ENCODE measurements at places on chromosomes 13 and 19.
A peak's percentile ranks its signal among the peaks of the same experiment; 100 is the strongest.

DNA sequence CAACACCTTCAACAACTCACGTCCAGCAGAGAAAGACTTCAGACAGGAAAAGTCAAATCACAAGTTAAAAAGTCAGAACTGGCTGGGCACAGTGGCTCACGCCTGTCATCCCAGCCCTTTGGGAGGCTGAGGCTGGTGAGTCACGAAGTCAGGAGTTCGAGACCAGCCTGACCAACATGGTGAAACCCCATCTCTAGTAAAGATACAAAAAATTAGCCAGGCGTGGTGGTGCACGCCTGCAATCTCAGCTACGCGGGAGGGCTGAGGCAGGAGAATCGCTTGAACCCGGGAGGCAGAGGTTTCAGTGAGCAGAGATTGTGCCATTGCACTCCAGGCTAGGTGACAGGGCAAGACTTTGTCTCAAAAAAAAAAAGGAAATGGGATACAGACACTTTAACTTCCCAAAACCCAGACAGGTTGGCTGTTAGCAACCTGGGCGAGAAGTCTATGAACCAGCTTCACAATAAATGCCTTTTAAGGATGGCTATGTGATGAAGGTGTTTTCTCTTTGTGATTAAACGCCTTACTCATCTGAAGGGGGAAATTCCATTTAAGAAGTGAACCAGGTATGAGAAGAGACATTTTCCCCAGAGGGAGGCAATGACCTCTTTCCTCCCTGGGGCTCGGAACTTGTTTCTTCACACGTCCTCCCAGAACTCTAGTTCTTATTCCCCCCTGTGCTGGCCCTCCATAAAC is 80.4 kb downstream of the INSR start:
- DNase-seq, result no peak

DNA sequence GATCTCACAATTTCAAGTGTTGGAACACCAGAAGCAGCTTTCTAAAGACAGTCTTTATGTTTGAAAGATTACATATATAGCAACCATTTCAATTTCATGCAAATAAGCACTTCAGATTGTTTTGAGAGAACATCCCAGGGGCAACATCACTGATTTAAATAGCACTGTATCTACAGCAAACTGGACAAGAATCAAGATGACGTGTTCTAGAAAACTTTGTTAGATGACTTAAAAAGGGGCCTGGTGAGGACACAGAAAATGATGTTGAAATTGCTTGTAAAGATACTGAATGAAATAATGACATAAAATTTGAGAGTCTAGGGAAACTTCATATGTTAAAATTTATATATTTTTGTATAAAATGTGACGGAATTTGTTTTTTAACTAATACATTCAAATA is 277.1 kb downstream of the KLF12 start:
- peak; percentile 2 for DNase-seq

GRCh38 chr13:46389457-46390451 is 2.7 kb upstream of the RUBCNL start:
- no peak for DNase-seq

- no peak for DNase-seq
Observed at GRCh38 chr13:113904411-113904810, 40.5 kb upstream of the GAS6 start.

DNA sequence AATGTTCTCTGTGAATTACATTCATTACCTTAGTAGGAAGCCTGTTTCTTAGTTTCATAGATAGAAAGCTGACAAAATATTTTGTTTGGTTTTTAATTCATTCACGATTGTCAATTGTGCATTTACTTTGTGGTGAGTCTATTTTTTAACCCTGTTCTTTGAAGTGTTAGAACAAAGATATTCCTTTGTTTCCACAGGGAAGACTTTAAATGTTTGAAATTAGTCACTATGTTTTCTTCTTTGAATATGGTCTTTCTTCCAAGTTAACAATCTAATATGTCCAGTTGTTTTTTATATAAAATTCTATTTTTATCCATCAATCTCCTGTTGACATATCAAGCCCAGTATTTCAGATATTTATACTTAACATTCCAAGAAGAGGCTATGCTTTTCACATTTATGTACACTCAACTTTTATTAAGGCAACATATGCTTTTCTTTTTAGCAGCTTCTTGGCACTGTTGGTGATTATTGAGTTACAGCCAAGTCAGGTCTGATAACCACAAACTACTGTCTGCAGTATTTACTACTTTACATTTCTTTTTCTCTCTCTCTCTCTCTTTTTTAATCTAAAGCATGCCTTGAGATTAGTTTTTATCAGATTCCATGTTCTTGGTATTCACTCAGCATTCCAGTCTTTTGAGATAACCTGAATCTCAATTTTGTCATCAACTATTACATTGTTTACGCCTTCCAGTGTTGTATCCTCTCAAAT is 812.8 kb upstream of the SLC10A2 start:
- no peak for DNase-seq

GRCh38 chr13:103788061-103788652 is 721.9 kb upstream of the SLC10A2 start:
- no peak for DNase-seq

DNA sequence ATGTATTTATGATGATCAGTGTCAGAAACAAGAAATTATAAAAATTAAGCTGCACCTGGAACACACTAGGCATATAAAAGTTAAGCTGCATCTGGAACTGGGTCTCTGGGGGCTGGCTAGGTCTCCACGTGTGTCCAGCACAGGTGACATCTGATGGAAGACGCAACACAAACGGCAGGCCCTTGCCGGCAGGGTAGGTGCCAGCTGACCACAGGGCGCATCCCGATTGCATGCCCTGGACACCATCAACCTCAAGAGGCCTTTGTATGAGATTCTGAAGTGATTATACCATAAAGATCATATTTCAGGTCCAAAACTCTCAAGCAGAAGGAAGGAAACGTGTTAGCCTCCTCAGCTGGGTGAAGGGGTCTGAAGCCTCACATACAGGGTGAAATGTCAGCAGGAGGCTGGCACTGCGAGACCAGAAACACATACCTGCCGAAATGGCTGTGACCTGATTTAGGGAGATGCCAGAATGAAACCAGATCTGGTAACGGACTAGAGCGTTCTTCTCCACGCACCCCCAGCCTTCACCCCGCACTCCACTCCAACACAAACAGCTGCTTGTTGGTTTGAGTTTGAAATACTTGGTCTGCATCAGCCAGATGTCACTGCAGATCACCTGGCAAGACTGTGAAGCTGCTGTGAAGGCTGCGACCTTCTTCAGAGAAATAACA is 37.3 kb downstream of the COL4A1 start:
- DNase-seq, result no peak

DNA sequence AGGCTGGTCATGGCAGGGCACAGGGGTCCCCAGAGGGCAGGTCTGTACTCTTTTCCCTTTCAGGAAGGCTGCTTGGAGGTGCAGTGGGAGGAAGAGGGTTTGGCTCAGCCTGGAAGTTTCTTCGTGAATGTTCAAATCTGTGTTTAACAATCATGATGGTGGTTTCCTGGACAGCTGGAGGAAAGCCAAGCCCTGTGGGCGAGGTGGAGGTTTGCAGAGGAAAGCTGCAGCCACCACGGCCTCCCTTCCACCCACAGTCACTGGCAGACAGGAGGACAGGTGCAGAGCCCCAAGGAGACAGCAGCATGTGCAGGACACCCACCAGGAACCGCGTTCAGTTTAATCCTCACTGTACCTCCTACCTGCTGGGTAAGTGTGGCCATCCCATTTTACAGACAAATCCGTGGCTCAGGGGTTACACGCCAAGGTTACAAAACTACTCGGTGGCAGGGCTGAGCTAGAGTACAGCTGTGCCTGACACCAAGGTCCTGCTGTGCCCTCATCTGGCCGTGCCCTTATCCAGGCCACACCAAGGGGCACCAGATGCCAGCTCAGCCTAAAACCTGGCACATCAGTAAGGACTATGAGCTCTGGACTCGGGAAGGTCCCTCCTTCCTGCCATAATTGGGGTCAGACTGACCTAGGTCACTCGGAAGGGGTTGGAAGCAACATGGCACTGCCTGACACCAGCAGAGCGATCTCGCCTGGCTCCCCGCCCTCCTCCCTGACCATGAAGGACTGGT is 34.1 kb downstream of the SUGP2 start:
- no peak for DNase-seq

- no peak for DNase-seq
Observed at GRCh38 chr19:1843646-1844394, 4.5 kb downstream of the REXO1 start.

DNA sequence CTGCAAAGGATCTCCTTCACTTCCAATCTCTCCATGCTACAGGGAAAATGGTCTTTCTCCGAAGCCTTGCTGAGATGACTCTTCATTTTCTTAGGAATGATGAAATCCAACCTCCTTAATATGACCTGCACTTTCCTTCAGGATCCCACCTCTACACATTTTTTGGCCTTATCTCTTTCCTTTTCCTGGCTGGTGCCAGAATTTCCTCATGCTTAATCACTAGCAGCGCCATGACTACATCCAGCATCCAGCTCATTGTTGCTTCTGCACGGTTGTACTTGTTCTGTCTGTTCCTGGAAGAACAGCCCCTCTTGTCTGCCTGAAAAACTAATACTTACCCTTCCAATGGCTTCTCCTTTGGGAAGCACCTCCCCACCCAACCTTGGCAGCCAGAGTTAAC is 68.4 kb downstream of the TEX26 start:
- DNase-seq, result no peak

DNA sequence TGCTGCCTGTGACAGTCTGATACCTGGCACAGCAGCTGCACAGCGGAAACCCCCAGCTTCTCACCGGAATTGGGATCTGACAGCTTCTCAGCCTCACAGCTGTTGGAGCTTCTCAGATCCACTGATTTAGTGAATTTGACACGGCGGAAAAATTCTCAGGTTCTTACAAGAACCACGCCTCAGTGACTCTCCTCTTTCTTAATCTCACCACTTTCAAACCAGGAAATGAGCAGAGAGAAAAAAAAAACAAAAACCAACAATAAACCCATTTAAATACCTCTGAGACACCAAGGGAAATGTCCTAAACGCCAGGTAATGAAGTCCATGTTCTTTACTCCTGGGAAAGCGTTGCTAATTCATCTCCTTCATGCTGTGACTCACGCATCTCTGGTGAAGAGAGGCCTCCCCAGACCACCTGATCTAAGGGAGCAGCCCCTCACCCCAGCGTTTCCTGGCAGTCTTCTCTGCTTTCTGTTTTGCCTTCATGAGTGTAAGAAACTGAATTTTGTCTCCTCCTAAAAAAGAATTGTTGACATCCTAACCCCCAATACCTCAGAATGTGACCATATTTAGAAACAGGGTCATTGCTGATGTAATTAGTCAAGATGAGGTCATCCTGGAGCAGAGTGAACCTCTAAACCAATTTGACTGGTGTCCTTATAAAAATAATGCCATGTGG is 15.9 kb upstream of the IZUMO2 start:
- no peak for DNase-seq

- no peak for DNase-seq
Observed at GRCh38 chr13:50359779-50360178, 344.5 kb downstream of the KCNRG start.

DNA sequence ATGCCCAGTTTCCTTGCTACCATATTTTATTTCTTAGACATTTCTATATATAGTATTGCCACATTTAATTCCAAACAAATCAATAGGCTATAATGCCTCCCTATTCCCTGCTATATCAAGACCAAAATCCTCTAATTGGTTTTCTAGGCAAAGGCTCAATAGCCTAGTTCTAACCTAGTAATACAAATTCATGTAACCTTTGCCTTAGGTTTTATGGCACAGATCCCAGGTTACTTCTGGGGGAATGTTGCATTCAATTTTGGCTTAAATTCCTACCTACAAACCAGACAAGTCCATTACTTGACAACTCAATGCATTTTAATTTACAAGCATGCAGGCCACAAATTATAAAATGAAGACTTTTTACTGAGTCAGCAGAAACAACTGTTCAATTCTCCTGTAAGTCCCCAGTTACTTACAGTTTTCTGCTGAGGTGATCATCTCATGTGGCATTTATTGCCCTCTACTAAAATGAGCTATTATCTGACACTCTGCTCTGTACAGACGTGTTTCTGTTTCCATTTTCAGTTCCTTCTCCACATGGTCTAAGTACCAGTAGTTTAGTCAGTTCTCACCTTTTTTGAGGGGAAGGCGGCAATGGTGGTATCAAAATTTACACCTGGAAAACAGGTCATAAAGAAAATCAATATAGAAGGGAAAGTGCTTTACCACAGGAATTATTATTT is 11.7 kb downstream of the KCNRG start:
- no peak for DNase-seq

DNA sequence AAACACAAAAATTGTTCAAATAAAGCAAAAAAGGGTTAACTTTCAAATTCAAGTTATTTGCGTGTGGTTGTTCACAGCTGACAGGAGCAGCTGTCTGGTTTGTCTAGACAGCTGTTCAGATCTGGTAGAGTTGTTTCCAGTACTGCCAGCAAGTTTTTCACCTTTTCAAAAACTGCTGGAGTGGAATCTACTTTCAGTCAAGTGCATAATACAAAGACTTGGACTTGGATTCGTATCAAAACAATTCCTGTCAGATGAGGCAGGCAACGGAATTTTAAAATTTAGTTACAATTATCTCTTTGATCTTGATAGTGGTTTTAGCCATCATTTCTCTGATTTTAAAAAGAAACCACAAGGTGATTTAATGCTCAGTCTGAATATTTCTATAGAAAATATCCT is 51.7 kb upstream of the EEF1AKMT1 start:
- DNase-seq, result no peak

DNA sequence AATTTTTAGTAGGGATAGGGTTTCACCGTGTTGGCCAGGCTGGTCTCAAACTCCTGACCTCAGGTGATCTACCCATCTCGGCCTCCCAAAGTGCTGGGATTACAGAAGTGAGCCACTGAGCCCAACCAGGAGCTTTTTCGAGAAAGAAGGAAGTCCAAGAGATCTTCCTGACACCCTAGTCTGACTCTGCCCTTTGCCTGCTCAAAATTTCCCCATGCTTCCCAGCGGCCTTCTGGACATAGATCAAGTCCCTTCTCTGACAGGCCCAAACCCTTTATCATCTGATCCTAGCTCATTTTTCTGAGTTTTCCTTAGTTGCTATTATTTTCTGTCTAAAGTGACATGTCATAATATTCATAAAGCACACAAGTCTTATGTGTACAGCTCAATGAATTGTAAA is 1.5 kb upstream of the BAX start:
- DNase-seq, result no peak

DNA sequence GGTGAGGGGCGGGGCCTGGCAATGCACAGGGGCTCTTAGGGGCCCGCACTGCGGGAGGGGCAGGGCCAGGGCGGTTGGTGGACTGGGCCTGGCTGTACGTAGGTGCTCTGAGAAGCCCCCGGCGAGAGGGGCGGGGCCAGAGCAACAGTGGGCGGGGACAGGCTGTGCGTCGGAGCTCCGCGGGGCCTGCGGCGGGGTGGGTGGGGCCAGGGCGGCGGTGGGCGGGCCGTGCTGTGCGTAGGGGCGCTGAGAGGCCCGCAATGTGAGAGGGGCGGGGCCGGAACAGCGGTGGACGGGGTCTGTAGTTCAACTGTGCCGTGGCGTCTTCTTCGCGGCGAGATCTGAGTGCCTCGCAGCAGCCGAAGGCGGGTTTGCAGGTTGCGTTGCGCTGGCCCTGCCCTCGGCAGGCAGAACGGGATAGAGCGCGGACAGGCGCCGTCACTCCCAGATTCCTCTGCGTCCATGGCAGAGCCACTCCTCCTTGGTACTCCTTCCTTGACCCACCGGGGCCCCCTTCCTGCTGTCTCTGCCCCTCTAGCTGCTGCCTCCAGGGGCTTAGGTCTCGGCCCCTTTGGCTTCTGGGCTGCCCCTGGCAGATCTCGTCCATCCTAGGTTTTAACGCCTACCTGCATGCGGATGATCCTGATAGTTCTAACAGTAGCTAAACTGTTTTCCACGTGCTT is 33.2 kb downstream of the CCNE1 start:
- DNase-seq, result peak; percentile 88

- DNase-seq, result no peak
Observed at GRCh38 chr13:39559847-39560246, 43.1 kb downstream of the LHFPL6 start.

All from hepatic stellate cell (primary cell).